ENCODE measurements at places on chromosomes 13 and 19.

DNA sequence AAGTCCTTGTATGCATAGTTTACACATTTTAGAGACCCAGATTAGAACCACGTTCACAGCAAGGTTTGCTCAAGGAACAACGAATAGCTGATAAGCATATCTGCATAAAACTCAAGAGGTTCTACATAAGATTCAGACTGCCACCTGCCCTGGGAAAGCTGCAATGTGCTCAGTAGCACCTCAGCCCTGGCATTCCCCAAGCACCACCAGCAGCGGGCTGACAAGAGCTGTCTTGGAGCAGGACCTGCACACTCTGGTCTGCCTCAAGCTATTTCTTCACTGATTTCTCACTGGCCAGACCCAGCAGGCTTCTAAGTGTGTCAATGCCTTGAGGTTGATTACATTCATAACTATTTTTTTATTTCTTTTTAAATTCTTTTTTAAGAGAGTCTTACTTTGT lies 65.8 kb upstream of the UQCRFS1 start:
- no peak for DNase-seq

- DNase-seq, result no peak
These were observed 4.5 kb downstream of the CCNA1 start for GRCh38 chr13:36436811-36437210.

GRCh38 chr13:29564373-29564772 lies 31.1 kb downstream of the SLC7A1 start:
- DNase-seq, result no peak

- DNase-seq, result no peak
These were observed 4.9 kb upstream of the GIPC3 start for GRCh38 chr19:3580156-3580934.

- no peak for DNase-seq
These were observed 3.5 kb downstream of the COPE start for GRCh38 chr19:18915639-18916038.

GRCh38 chr19:8697671-8698432 lies 743 bp downstream of the ACTL9 start:
- no peak for DNase-seq

- DNase-seq, result no peak
These were observed 42.7 kb downstream of the SLAIN1 start for GRCh38 chr13:77740097-77740735.

DNA sequence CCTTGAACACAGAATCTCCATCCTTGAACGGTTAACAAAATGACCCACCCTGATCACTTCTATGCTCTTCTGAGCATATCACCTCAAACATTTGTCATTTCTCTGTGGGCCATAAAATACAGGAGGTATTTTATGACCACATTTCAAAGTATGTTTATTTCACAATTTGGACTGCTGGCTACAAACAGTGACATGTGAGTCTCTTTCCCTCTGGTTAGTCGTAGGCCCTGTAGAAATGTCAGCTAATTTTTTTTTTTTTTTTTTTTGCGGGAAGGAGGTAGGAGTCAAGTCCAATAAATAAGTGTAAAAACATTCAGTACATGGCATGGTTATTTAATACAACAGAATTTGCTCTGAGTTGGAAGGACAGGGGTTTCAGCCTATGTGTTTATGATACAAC lies 70.7 kb downstream of the FOXO1 start:
- no peak for DNase-seq

GRCh38 chr19:42143341-42144234 lies 11.3 kb upstream of the POU2F2 start:
- DNase-seq, result no peak

Data from tibial nerve (tissue), 4 donors.